ENCODE measurements at places on chromosomes 13 and 19.

GRCh38 chr13:51125495-51126226 is 14.6 kb upstream of the C13orf42 start:
- DNase-seq = peak; percentile 43

- no peak for DNase-seq
Observed at GRCh38 chr13:27744801-27745200, 47.5 kb upstream of the GSX1 start.

DNA sequence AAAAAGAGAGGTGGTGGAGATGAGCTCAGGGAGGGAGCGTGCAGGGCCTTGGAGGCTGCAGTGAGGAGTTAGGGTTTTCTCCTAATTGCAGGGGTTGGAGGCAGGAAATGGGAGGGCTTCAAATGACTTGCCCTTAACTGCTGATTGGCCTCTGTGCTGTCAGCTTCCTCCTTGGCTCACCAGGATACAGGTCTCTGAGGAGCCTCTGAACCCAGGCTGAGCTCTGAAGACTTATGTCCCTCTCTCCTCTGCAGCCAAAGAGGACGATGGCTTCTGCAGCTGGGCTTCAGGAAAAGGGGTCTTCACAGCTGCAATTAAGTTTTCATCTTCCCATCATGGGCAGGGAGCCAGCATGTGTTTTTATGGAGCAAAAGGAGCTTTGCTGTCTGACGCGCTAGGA is 6.7 kb upstream of the RANBP3 start:
- no peak for DNase-seq

DNA sequence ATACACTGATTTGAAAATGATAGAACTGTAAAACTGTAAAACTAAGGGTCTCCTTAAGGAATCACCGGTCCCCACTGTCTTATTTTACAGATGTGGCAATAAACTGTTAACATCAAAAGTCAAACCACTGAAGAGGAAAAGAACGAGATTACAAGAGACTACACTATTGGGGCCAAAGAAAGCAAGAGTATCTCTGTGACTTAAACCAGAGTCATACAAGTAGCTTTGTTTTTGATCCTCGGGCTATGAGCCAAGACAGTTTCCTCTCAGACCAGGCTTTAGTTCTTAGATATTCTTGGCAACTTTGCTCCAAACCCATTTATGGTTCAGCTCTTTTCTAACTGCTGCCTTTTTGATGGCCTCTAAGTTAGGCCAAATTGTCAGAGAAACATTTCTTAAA is 113.8 kb downstream of the TBC1D4 start:
- no peak for DNase-seq

DNA sequence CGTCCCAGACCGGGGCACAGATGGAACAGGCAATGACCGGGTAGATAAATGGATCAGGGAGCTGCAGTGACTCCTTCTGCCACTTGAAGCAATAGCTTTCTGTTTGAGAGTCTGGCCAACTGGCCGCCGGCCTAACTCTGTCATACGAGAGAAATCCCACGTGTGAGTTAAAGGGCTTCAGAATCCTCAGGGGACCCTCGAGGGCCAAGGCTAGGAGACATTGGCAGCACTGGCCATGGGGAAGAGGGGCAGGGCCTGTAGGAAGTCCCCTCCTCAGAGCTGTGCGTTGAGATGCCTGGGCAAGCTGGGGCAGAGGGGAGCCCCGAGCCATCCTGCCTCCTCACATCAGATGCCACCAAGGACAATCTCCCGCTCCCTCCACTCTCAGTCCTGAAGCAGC is 51.6 kb downstream of the KLF2 start:
- no peak for DNase-seq

DNA sequence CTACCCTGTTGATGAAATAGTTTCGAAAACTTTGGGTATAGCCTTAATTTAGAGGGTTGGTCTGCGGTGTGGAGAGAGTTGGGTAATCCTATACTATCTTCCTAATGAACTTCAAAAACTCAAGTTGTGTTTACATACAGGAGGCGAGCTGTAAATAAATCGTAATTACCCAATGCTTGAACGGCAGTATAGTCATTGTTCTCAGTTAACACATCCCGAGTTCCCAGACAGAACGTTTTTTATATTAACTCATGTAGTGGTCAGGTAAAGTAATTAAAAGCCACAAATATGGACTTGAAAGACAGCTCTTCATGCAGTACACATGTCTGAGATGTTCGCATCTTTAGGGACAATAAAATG is 1.5 kb downstream of the PDS5B start:
- DNase-seq = peak; percentile 8

DNA sequence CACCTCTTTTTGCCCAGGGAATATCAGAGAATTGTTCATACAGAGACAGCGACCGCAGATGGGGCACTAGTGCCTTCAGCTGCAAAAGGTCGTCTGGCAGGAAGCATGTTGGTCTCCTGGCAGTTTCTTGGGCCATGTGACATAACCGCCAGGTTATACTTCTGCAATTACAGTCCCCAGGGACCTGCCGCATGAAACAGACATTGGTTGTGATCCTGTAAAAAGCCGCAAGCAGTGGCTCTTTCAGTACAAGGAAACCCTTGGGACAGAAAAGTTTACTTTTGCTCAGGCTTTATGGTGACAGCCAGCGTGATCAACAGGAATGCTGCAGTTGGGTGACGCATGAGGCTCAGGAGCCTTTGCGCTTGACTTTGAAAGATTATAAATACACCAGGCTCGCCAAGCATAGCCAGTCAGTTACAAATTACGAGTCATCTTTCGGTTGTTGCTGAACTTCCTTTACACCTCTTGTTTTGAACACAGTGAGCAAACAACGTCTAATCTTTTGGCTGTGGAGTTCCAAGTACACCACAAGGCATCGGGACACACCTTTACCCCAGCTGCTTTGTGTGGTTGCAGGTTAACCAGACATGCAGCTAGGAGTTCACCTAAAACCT is 50.5 kb upstream of the UBE2L5 start:
- DNase-seq = no peak

DNA sequence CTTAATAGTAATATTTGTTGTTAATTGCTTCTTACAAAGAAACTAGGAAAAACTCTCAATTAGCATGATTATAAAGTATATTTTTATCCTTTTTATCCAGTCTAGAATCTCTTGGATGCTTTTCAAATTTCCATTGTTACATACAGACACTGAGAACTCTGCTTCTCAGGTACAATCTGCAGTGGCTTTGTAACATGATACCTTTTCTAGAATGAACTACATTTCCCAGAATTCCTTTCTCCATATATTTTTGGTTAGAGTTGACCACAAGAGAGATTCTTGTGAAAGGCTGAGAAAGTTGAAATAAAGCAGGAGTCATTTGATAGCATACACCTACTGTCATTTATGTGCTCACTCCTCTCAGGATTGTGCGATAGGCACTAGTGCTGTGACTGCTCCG is 148.6 kb downstream of the SLITRK6 start:
- no peak for DNase-seq

GRCh38 chr19:5314012-5314906 is 26.4 kb downstream of the PTPRS start:
- DNase-seq = no peak

DNA sequence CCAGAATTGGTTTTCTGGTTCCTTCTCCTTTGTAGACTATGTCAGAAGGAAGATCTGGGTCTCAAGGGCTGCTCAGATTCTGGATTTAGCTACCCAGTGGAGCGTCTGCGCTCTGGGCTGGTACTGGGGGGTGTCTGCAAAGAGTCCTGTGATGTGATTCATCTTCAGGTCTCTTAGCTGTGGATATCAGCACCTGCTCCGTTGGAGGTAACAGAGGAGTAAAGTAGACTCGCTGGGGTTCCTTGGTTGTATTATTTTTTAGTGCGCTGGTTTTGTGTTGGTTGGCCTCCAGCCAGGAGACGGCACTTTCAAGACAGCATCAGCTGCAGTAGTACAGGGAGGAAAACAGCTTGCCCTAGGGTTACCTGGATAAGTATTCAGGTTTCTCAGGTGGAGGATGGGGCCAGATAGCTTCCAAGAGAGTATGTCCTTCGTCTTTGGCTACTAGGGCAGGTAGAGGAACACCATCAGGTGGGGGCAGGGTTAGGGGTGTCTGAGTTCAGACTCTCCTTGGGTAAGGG is 10.4 kb upstream of the KLK15 start:
- no peak for DNase-seq

DNA sequence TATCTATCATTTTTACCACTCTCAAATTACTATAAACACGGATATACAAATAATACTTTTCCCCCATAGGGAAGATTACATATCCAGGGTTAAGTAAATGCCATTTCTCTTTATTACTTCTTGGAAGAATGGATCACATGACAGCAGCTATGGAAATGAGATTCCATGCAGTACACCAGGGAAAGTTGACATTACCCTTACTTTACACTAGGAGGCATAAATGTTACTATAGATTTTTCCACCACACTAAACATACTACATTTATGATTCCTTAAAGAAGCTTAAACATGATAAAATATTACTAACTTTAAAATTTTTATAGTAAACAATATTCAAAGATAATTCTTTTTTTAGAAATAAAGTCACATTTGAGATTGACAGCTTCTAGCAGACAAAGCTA is 611.4 kb downstream of the PCDH9 start:
- peak; percentile 62 for DNase-seq

DNA sequence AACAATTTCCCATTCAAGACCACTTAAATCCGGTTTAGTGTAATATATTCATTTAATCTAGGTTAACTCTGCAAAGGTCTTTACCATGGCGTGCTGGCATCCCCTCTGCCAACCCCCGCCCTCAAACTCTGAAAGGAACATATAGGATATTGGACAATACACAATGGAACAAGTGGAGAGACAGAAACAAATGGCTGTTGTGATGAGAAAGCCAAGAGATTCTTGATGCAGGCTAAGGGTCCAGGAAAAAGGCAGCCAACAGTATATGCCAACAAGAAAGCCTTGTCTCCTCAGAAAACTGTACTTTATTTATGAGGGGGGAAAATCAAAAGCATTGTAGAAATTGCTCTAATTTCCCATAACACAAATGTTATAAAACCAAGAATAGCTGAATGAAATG is 407.3 kb upstream of the SGCG start:
- DNase-seq = no peak
